Left ventricle myocardium inferior (tissue), 1 donor: ENCODE measurements at places on chromosomes 16 and 17. TPM values are rescaled to one million over a fixed set of nuclear protein-coding genes. Genes with fewer than 3 reads are reported as not detected.

GRCh38 chr17:27776882-27777624, 23.3 kb downstream of the NOS2 start:
- DNase-seq: no peak

HSD3B7 gene
- total RNA-seq: 5.5 TPM

HCRT gene
- total RNA-seq: not detected

DNA sequence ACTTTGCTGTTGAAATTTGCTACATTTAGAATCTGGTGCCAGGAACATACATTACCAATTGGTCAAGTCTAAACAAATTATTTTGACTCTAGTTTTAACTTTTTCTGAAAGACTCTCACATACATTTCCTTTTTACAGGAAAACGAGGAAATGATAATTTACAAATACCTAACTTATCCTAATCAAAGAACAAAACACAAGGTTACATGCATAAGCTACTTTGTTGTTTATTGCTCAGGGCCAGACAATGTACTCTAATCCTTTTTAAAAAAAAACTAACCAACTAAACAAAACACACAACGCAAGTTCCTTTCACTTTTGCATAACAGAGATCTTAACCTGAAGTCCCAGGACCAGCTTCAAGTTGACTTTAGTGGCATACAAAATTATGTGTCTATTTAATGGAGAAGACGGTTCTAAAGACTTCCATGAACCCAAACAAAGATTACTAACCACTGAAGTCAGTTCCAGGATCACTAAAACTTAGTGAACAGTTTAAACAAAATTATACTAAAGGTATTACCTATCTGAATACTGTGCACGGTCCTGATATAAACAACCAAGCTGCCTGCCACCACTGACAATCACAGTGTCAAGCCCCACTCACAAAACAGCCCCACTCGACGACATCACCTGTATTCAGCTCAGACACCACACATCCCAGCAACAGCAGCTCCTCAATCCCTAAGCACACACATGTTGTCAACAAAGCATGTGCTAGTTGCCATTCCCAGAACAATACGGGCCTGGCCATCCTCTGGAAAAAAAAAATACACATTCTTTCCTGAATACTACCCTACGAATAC, 1.9 kb downstream of the ZNF652 start:
- DNase-seq: no peak

DNA sequence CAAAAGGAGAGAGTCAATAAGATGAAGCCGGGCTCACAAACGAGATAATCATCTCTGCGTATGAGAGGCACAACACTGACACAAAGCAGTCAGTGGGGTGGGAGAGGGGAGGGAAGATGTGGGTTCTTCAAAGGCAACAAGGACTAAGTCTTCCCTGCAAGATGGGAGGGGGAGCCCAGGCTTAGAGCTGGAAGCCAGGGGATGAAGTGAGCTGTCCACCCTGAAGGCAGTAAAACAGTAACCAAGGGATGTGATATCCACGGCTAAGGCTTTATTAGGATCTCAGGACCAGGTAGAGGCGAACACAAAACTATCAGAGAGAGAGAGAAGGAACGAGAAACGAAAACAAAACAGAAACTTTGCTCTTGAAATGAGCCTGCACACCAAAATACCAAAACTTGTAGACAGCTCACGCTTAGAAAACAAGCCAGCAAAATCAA, 115.9 kb downstream of the DYNLRB2 start:
- no peak for DNase-seq

CXCL16 gene
- total RNA-seq: 3.1 TPM

- DNase-seq: no peak
Observed at GRCh38 chr17:52287611-52288010, 129.1 kb upstream of the CA10 start.

KCNH6 gene
- not detected for total RNA-seq

- no peak for DNase-seq
Observed at GRCh38 chr17:49365667-49366066, 3.6 kb upstream of the ZNF652 start.

MT3 gene
- total RNA-seq: 4.1 TPM

DNA sequence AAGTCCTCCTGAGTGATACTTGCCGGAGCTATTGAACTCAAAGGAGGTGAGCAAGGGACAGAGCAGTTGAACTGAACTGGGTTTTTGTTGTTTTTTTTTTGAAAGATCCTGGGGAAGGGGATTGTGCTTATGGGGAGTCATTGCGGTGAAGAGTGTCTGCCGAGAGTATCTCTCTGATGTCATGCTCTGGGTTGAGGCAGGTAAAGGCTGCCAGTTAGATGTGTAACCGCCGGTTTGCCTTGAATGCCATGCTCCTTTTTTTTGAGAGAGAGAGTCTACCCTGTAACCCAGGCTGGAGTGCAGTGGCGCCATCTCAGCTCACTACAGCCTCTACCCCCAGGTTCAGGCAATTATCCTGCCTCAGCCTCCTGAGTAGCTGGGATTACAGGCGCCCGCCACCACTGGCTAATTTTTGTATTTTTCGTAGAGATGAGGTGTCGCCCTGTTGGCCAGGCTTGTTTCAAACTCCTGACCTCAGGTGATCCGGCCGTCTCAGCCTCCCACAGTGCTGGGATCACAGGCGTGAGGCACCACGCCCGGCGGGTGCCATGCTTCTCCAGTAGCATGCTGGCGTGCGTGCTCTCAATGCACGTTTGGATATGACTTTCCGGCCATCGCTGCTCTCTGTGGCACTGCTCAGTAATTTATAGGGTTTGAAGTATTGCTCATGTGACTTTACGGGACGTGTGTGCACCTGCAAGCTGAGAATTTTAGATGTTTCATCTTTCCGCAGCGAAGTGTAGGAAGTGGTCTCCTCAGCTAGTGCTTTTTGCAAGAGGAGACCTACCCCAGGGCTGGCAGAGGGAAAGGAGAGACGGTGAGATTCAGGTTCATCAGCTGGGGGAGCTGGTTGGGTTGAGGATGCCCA, 8.5 kb downstream of the ZC3H18 start:
- no peak for DNase-seq

DNA sequence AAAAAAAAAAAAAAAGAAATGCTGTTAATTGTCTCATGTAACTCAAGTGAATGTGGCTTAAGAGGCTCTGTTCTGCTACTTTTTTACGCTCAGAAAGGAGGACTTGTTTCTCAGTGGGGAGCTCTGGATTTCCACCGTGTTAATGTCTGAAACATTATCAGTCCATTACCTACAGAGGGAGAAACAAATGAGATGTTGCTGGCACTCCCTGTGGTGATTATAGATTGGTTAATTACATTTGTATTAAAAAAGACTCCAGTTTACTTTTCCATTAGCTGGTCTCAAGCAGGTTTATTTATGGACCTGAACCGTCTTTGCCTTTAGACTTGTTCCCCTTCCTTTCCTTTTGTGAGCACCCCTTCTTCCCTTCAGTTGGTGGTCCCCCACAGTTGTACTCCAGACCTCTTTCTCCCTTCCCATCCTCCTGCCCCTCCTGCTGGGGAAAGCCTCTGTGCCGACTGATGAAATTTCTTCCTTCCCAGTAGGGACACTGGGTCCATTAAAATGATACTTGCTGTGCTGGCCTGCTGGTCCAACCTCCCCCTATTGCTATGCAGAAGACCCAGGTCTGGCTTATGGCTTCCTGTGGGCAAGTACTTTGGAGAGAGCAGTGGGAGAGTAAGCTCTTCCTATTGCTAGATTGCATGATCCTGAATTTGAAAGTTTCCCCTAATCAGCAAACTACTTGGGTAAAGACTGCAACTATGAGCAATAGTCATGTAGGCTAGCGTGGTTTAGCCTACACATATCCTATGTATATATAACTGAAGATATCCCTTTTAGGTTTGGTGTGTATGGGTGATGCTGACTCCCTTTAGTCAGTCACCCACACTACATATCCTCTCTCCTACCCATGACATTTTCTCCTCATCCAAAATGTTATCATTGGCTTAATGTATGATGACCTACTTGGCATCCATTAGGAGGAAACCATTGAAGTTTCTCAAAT, 8.1 kb downstream of the CDC6 start:
- no peak for DNase-seq

CD79B gene
- total RNA-seq: 4.6 TPM
